ENCODE measurements at places on chromosomes 3 and 15.

DNA sequence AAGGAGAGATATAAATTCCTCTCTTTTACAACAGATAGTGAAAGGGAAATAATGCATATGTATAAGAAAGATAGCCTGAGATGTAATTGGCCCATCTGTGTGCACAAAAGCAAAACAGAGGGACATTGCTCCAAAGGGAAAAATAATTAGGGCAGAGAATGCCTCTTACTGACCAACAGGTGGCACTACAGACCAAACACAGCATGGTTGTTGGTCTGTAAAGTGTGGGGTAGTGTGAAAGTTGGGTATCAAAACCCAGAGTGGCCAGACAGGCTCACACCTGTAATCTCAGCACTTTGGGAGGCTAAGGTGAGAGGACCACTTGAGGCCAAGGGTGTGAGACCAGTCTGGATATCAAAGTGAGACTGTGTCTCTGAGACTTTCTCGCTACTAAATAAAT is 4.5 kb upstream of the TLNRD1 start:
- DNase-seq = no peak

DNA sequence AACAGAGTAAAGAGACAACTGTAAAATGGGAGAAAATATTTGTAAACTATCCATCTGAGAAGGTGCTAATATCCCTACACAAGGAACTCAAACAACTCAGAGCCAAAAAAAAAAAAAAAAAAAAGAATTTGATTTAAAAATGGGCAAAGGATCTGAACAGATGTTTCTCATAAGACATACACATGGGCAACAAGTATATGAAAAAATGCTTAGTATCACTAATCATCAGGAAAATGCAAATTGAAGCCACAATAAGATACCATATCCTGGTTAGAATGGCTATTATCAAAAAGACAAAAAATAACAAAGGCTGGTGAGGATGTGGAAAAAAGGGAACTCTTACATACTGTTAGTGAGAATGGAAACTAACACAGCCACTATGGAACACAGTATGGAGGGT is 36.2 kb downstream of the TXNRD3 start:
- DNase-seq = no peak

- DNase-seq = no peak
Measured at GRCh38 chr3:9124730-9125129, 124.7 kb downstream of the SRGAP3 start.

- peak; percentile 60 for DNase-seq
Measured at GRCh38 chr3:157544501-157545130, 41.4 kb upstream of the VEPH1 start.
